ENCODE measurements at places on chromosomes 1 and 21. TPM values are rescaled to one million over a fixed set of nuclear protein-coding genes. Genes with fewer than 3 reads are reported as not detected.

- no peak for DNase-seq
- no peaks in the 10 kb centered on the region for H3K4me1 ChIP-seq
- H3K27ac ChIP-seq: no peak overlapping the region
- H3K27me3 ChIP-seq: no peaks in the 10 kb centered on the region
Observed at GRCh38 chr1:199913318-199913717, 114.2 kb upstream of the NR5A2 start.

- no peaks in the 10 kb centered on the region for H3K36me3 ChIP-seq
- H3K27ac ChIP-seq: peak overlapping the region; percentile 89
- H3K27me3 ChIP-seq: no peaks in the 10 kb centered on the region
- H3K4me3 ChIP-seq: peak overlapping the region; percentile 77
Observed at GRCh38 chr1:32241001-32241763, 5.8 kb upstream of the FAM167B start.

PLK3 gene
- total RNA-seq: 77.6 TPM

- no peak overlapping the region for H3K27ac ChIP-seq
- DNase-seq: no peak
- no peaks in the 10 kb centered on the region for H3K4me1 ChIP-seq
- H3K36me3 ChIP-seq: no peaks in the 10 kb centered on the region
Observed at GRCh38 chr1:94602802-94603625, 61.5 kb upstream of the F3 start.

ADGRL4 gene
- 17.7 TPM for total RNA-seq

KCNE1 gene
- 2.2 TPM for total RNA-seq

- no peak overlapping the region for H3K4me3 ChIP-seq
- H3K27ac ChIP-seq: no peak overlapping the region
- no peaks in the 10 kb centered on the region for H3K27me3 ChIP-seq
- DNase-seq: no peak
- no peaks in the 10 kb centered on the region for H3K36me3 ChIP-seq
- no peaks in the 10 kb centered on the region for H3K4me1 ChIP-seq
Observed at GRCh38 chr1:30785714-30786113, 28.1 kb upstream of the LAPTM5 start.

- H3K4me3 ChIP-seq: no peak overlapping the region
- H3K36me3 ChIP-seq: no peaks in the 10 kb centered on the region
- no peak for DNase-seq
- no peak overlapping the region for H3K27ac ChIP-seq
- no peaks in the 10 kb centered on the region for H3K4me1 ChIP-seq
- no peaks in the 10 kb centered on the region for H3K27me3 ChIP-seq
Observed at GRCh38 chr1:37954316-37954971, 7.6 kb upstream of the INPP5B start.

SPRR2D gene
- total RNA-seq: 49.6 TPM

GRCh38 chr1:18651713-18652112 lies 21.1 kb downstream of the PAX7 start:
- no peak for DNase-seq
- H3K27ac ChIP-seq: no peak overlapping the region
- no peaks in the 10 kb centered on the region for H3K36me3 ChIP-seq

- H3K36me3 ChIP-seq: no peaks in the 10 kb centered on the region
- H3K4me3 ChIP-seq: no peak overlapping the region
- DNase-seq: no peak
Observed at GRCh38 chr1:186212568-186213224, 162.4 kb downstream of the TPR start.

OR2T12 gene
- not detected for total RNA-seq

- no peak overlapping the region for H3K4me3 ChIP-seq
- no peak overlapping the region for H3K27ac ChIP-seq
- no peaks in the 10 kb centered on the region for H3K36me3 ChIP-seq
Observed at GRCh38 chr1:143643148-143643885, 328.5 kb downstream of the FAM72C start.

DNA sequence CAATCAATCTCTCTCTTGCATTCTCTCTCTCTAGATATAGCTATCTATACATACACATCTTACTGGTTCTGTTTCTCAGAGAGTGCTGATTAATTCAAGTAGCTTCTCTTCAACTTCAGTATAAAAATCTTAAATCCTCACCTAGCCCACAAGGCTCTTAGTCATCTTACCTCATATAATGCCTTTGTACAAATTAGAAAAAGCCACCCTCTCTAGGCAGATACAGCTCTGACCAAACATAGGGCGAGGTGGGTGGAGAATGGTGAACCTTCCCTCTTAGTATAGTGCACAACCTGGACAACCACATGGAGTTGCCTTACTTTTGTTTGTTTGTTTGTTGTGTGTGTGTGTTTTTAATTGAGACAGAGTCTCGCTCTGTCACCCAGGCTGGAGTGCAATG lies 5.1 kb upstream of the INAVA start:
- no peak for DNase-seq
- no peak overlapping the region for H3K27ac ChIP-seq
- H3K27me3 ChIP-seq: no peaks in the 10 kb centered on the region
- H3K36me3 ChIP-seq: no peaks in the 10 kb centered on the region

DNA sequence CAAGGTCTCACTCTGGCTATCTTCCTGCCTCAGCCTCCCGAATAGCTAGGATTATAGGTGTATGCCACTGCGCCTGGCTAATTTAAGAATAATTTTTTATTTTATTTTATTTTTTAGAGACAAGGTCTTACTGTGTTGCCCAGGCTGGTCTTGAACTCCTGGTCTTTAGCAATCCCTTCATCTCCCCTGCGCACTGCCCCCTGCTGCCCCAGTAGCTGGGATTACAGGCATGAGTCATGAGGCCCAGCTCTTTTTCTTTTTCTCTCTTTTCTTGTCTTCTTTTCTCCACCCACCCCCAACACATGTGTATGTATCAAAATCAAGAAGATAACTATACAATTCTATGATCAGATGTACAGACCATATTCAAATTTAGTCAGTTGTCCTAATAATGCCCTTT lies 87.2 kb downstream of the PEX14 start:
- no peak overlapping the region for H3K4me3 ChIP-seq
- no peaks in the 10 kb centered on the region for H3K27me3 ChIP-seq
- H3K36me3 ChIP-seq: no peaks in the 10 kb centered on the region
- no peak for DNase-seq

- H3K4me1 ChIP-seq: peaks cover 28% of the 10 kb centered on the region
- H3K27ac ChIP-seq: peak within 1 kb of the TSS; percentile 54
- no peak within 1 kb of the TSS for H3K4me3 ChIP-seq
- no peaks in the 10 kb centered on the region for H3K27me3 ChIP-seq
Observed at GRCh38 chr1:202010180-202011015, at the start of gene ELF3. Gene ELF3, plus strand, starts transcription at chr1:202010587. Its CDS starts 550 bp downstream, at chr1:202011137.

GRCh38 chr1:152251391-152251790 lies 27.4 kb upstream of the HRNR start:
- H3K4me1 ChIP-seq: no peaks in the 10 kb centered on the region
- no peaks in the 10 kb centered on the region for H3K27me3 ChIP-seq
- H3K27ac ChIP-seq: no peak overlapping the region
- no peak overlapping the region for H3K4me3 ChIP-seq

- no peak overlapping the region for H3K27ac ChIP-seq
- no peak for DNase-seq
- peaks cover 50% of the 10 kb centered on the region for H3K4me1 ChIP-seq
- H3K27me3 ChIP-seq: no peaks in the 10 kb centered on the region
- H3K4me3 ChIP-seq: peak overlapping the region; percentile 61
Observed at GRCh38 chr1:170533298-170533697, 1.3 kb downstream of the GORAB start.

SPRR1A gene
- total RNA-seq: 109 TPM

NRIP1 gene
- total RNA-seq: 30.9 TPM

- no peaks in the 10 kb centered on the region for H3K36me3 ChIP-seq
- H3K4me1 ChIP-seq: no peaks in the 10 kb centered on the region
- H3K27me3 ChIP-seq: no peaks in the 10 kb centered on the region
Observed at GRCh38 chr1:217373761-217374701, 256.9 kb downstream of the GPATCH2 start.

DNA sequence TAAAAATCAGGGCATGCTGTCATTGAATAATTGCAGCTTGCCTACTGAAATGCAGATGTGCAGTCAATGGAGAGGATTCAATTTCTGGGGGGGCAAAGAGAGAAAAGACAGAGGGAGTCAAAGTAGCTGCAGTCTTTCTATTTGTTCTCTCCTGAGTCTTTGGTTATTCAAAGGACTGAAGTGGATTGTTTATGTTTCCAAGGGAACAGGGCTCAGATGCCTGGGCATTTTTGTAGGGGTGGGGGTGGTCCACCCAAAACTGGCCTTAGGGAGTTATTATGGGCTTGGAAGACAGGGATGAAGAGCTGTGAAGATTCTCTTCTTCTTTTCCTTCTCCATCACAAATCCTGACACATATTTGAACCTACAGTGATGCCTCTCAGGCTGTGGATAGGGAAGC lies 408.8 kb upstream of the DAB1 start:
- no peaks in the 10 kb centered on the region for H3K36me3 ChIP-seq
- H3K27me3 ChIP-seq: no peaks in the 10 kb centered on the region
- no peak for DNase-seq
- H3K27ac ChIP-seq: no peak overlapping the region

FMO2 gene
- total RNA-seq: 14.0 TPM

LRIG2 gene
- 43.0 TPM for total RNA-seq

THRAP3 gene
- total RNA-seq: 57.7 TPM

- H3K4me1 ChIP-seq: peaks cover 5% of the 10 kb centered on the region
- no peaks in the 10 kb centered on the region for H3K36me3 ChIP-seq
- no peak for DNase-seq
- H3K4me3 ChIP-seq: no peak overlapping the region
Observed at GRCh38 chr1:111585447-111586086, 34.0 kb upstream of the RAP1A start.

DNA sequence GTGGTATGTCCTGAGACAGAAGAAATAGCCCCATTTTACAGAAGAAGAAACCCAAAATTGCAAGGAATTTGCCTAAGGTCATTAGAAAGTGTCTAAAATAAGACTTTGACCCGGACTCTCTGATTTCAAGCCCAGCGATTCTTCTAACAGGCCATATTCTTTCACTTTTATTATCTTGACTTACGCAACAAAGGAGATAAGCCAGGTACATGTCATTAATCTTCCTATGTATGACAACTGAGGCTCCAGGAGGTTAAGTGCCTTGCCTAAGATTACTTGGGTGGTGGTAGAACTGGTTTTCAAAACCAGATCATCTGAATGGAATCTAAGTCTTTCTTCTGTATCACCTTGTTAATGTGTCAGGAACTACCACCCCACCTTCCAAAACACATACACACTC lies 124.3 kb downstream of the PBX1 start:
- no peaks in the 10 kb centered on the region for H3K36me3 ChIP-seq
- H3K27ac ChIP-seq: no peak overlapping the region
- no peak for DNase-seq
- H3K4me1 ChIP-seq: peaks cover 32% of the 10 kb centered on the region

NIBAN1 gene
- total RNA-seq: 22.8 TPM

- no peaks in the 10 kb centered on the region for H3K4me1 ChIP-seq
- H3K27ac ChIP-seq: no peak overlapping the region
- no peak for DNase-seq
- no peaks in the 10 kb centered on the region for H3K36me3 ChIP-seq
Observed at GRCh38 chr1:85420199-85420598, 44.8 kb downstream of the DDAH1 start.

DNA sequence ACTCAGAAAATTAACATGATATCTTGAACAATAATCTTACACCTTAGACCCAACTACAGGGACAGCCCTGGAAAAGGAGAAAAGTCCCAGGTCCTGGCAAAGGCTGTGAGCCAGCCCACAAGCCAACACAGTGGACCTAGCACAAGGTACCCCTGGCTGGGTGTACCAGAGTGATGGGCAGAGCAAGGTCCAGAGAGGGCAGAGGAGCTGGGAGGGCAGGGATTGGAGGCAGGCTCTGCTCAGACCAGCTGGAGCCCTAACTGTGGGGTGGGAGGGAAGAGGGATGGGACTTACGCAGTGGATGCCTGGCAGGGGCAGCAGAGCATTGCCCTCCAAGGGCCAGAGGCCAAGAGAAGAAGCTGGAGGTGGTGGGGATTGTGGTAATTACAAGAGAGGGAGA lies 101.6 kb downstream of the KCND3 start:
- no peak overlapping the region for H3K4me3 ChIP-seq
- no peaks in the 10 kb centered on the region for H3K4me1 ChIP-seq
- DNase-seq: no peak
- no peaks in the 10 kb centered on the region for H3K36me3 ChIP-seq
- no peaks in the 10 kb centered on the region for H3K27me3 ChIP-seq

GSTM5 gene
- 21.1 TPM for total RNA-seq

LRRC3 gene
- 2.5 TPM for total RNA-seq

THEM5 gene
- total RNA-seq: 0.98 TPM

HAPLN2 gene
- not detected for total RNA-seq

CFHR2 gene
- total RNA-seq: not detected

DNA sequence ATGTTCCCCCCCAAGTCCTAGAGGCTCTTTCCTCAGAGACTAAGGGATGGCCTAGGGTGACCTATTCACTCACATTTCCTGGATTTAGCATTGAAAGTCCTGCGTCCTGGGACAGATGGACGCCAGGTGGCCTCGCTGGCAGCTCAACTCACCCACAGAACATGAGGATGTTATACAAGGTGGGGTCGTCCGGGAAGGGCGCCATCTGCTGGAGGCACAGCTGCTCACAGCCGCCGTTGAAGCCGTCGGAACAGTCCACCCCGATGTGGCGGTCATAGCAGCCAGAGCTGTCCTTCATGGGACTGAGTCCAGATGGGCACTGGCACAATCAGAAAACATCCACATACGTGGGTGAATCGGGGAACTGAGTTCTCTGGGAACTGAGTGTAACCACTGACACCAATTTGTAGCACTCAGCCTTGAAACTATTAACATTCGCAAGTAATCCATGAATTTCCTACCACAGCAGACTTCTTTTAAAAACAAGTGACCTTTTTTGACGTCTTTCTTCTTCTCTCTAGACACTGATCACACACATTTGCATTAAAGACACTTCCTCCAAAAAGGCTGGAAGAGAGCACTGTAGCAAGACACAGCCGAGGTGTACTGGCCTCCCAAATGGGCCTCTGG lies 215.4 kb downstream of the ASTN1 start:
- H3K36me3 ChIP-seq: no peaks in the 10 kb centered on the region
- no peak for DNase-seq
- H3K4me3 ChIP-seq: no peak overlapping the region
- no peak overlapping the region for H3K27ac ChIP-seq

FMO4 gene
- total RNA-seq: 0.98 TPM

Data from vagina (tissue), 2 donors.